HCT116 (cell line): ENCODE measurements at places on chromosomes 4 and X.

DNA sequence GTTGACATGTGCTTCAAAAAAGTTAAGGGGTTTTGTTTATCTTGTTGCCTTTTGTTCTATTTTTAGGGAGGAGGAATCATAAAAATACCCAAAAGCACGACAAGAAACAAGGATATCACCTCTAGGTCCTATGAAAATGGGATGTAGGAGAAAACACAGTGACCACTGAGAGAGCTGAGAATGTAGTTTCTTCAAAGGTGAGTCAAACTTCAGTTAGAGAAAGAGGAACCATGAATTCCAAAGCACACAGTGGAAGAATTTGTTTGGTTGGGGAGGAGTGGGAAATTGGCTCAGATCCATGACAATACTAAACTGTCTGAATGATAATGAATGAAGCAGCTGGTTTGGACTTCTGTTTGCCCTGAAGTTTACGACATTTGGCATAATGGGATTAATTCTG is 19.1 kb upstream of the FRYL start:
- no peak for DNase-seq

- DNase-seq = no peak
These were observed 30.8 kb downstream of the TNIP2 start for GRCh38 chr4:2725380-2725779.

DNA sequence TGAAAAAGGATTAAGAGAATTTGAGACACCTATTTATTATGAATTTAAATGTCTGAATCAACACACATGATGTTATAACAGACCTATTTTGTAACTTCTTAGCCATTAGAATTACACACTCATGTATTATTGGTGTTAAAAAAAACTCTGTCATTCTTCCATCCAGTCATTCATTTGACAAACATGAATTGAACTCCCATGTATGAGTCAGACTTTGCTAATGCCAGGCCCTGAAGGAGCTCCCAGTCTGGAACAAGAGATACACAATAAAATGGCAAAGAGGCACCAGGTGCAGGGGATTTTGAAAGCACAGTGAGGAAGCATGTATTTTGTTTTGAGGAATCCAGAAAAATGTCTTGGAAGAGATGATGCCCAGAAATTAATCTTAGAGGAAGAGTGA is 87.7 kb upstream of the EFHC2 start:
- peak; percentile 6 for DNase-seq

DNA sequence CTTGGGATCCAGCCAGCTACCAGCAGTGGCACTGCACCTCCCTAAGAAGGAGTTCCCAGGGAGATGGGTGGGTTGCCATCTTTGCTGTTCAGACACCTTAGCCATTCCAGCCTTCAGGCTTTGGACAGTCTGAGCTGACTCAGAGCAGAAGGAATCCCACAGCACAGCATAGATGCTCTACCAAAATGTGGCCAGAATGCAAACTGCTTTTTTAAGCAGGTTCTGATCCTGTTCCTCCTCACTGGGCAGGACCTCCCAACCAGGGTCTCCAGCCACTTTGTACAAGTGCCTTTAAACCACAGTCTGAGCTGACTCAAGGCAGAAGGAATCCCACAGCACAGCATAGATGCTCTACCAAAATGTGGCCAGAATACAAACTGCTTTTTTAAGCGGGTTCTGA is 209.0 kb downstream of the NPNT start:
- DNase-seq = no peak

- no peak for DNase-seq
These were observed 6.2 kb downstream of the FGB start for GRCh38 chr4:154569028-154569427.

GRCh38 chr4:71932941-71933340 is 98.9 kb upstream of the NPFFR2 start:
- no peak for DNase-seq

GRCh38 chr4:53886090-53886489 is 178.3 kb downstream of the CHIC2 start:
- DNase-seq = no peak

GRCh38 chr4:77209936-77210335 is 52.9 kb downstream of the CCNG2 start:
- no peak for DNase-seq

- DNase-seq = no peak
These were observed 805.3 kb upstream of the TENM3 start for GRCh38 chr4:181437895-181438294.

- no peak for DNase-seq
These were observed 4.0 kb upstream of the CBLL2 start for GRCh38 chrX:22268706-22269105.

GRCh38 chrX:3435057-3435456 is 88.6 kb upstream of the MXRA5 start:
- DNase-seq = no peak

GRCh38 chr4:91116861-91117260 is 989.7 kb downstream of the CCSER1 start:
- peak; percentile 12 for DNase-seq

DNA sequence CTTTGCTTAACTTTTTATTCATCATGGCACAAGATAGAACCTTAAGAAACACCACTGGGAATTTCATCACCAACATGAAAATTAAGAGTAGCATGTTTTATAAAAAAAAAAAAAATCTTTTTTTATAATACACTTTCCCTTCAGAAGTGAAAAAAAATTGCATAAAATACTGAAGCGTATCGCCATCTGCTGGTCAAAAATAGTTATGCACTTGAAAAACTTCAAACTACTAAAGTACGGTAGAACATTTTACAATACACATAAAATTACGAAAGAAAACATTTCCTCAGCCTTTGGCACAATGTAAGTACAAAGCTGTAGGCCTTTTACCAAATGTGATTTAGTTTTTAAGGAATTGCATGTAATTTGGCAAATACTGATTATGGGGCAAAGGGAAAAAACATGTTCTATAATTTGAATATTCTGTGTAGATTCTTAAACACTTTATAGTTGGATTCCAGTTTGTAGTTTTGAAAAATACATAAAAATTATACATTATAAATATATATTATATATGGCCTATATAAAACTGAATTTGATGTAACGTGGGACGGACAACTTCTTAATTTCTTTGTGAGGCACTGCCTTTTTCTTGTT is 26.5 kb downstream of the HCCS start:
- DNase-seq = peak; percentile 13

GRCh38 chr4:83089410-83090157 is 24.9 kb downstream of the PLAC8 start:
- DNase-seq = no peak

GRCh38 chr4:24471486-24472160 is 112.7 kb downstream of the DHX15 start:
- DNase-seq = no peak

DNA sequence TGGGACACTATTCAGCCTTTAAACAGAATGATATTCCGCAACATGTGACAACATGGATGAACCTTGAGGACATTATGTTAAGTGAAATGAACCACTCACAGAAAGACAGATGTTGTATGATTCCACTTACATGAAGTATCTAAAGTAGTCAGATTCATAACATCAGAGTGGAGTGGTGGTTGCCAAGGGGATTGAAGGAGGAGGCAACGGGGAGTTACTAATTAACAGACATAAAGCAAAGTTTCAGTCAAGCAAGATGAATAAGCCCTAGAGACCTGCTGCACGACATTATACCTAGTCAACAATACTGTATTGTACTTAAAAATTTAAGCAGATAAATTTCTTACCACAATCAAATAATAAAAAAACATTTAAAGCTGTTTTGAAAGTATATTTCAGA is 105.0 kb upstream of the NR0B1 start:
- no peak for DNase-seq

DNA sequence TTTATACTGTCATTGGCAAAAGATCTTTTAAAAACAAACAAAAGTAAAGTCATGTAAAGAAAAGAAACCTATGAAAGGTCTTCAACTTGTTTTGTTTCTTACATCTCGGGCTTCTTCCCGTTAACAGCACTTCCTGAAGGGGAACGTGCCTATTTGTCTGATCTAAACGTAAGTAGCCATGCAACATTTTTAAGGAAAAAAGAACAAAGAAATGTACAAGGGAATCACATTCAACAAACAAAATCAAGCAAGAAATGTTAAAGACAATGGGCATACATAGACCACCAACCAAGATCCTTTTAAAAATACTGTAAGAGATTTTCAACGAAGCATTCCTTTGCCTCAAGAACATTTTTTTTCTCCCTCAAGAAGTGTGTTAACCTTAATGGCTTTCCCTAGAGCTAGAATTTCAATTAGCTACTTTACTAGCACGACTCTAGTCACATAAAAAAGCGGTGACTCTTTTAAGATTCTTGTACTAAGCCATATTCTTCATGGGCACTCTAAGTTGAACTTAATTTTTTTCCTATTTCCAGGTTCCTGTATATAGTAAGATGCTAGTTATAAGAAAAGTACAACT is 112.0 kb upstream of the TTC29 start:
- no peak for DNase-seq

DNA sequence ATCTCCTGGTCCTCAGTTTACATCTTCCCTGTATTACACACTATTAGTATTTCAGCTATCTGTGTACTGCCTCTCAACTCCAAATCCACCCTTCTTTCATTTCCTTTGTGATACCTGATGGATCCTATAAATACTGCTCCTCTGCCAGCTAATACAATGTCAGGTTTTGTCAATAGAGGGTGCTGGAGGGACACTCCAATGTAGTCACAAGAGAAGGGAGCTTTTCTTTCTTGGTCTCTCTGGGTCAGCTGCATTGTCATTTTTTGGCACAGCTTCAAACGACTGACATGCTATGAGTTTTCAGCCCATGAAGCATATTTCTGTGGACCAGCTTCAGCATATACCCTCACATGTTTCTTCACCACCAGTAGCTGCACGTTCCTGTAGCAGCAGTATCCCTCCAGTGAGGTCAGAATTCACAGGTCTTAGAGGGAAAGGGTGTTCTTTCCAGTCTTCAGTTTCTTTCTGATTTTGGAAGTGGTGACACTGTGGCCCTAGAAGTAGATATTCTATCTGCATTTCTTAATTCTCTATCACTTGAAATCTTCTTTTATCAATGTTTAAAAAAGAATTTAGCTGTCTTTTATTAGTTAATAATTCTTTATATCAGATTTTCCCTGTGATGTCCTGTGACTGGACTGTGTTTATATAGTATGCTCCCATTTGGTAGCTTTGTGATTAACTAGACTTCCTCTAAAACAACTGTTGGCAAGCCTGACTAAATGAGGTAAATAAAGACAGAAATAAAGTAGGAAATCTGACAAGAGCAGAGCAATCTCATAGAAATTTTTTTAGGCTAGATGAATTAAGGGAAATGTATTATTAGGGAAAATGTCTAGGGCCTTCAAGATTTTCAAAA is 60.6 kb downstream of the GABRA2 start:
- DNase-seq = no peak

GRCh38 chrX:47539860-47540259 is 21.1 kb upstream of the ARAF start:
- DNase-seq = no peak

- no peak for DNase-seq
These were observed 828.7 kb downstream of the PCDH7 start for GRCh38 chr4:31548823-31549222.

- no peak for DNase-seq
These were observed 8.7 kb downstream of the HNRNPH2 start for GRCh38 chrX:101416691-101417090.

- no peak for DNase-seq
These were observed 11.4 kb upstream of the RAP1GDS1 start for GRCh38 chr4:98249831-98250230.

DNA sequence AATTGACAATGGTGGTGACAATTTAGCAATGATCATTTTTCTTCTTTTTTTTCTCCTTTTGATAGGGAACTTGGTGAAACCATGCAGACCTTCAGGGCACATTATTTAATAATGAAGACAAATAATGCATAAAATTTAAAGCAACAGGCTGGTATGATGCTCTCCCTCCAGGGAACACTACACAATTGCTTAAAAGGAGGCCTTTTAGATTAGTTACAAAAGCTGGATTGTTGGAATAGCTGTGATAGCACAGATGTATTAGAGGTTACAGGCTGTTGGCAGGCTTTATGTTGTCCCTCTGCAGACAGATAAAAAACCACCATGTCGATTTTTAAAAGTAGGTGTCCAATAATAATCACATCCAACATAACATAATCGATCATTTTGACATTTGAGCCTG is 307.0 kb downstream of the ADGRL3 start:
- no peak for DNase-seq

DNA sequence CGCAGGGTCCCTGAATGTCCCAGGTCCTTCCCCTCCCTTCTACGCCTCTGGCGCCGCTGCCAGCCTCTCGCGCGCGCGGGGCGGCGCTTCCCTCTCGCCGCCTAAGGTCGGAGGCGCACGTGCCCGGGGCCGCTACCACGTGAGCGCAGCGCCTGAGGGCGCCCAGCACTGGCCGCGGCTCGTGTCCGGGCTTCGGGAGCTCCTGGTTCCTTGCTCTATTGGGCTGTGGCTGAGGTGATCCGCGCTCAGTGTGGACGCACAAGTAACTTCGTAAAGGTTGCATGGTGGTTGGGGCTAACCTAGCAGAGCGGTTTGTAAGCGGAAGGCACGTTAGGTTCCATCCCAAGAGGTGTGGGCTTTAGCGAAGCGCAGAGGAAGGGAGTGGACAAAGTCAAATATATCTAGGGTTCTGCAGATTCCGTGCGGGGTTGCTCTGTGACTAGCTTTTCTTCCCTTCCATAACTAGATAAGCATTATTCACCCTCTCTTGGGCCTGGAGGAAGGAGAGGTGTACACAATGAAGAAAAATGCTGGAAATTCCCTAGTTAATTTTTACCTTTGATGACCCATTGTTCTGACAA is 1.8 kb downstream of the TLL1 start:
- no peak for DNase-seq

GRCh38 chrX:72714478-72714916 is 391 bp upstream of the PHKA1 start:
- peak; percentile 7 for DNase-seq

DNA sequence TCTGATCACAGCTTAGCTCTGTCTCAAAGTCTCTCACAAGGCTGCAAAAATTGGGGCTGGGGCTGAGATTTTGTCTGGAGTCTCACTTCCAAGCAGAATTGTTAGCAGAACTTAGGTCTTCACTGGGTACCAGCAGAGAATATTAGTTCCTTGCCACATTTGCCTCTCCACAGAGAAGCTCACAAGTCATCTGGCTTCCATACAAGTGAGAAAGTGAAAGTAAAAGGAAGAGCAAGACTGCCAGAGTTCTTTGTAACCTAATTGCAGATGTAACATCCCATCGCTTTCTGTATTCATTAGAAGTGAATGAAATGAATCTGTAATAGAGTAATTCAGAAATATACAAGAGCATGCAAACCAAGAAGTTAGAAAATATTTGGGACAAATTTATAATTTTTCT is 624.1 kb upstream of the GNPDA2 start:
- no peak for DNase-seq

DNA sequence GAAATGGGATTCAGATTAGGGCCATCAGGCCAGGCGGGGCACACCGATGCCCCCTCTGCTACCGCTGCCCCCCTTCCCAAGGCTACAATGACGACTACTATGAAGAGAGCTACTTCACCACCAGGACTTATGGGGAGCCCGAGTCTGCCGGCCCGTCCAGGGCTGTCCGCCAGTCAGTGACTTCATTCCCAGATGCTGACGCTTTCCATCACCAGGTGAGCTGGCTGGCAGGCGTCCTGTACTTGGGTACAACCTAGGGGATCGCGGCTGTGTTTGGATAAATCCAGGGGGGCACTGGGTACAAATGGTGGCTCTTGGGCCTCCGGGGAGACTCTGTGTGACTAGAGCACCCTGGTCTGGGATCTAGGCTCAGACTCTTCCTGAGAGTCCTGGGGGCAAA is 1.1 kb downstream of the EMD start:
- DNase-seq = no peak
